ENCODE measurements at places on chromosomes 4 and X. TPM values are rescaled to one million over a fixed set of nuclear protein-coding genes. Genes with fewer than 3 reads are reported as not detected.

Gene JAKMIP1
- not detected for total RNA-seq

DNA sequence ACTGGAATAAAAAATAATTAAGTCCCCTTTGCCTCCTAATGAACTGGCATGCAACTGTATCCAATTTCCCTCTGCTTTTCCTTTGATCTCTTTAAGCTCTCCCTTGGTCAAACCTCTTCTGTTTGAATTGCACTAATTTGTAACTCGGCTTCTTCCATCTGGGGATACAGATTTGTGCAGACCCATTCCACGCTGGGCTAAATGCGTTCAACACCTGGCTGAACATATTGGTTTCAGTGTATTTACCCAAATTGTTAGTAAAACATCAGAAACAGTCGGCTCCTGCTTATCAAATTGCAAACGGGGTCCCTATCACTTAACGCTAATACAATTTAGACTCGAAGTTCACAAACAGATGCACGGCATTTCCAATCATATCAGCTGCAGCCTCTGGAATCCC is 124.9 kb upstream of the TAPT1 start:
- H3K4me3 ChIP-seq = no peak overlapping the region
- no peaks in the 10 kb centered on the region for H3K36me3 ChIP-seq
- H3K4me1 ChIP-seq = no peaks in the 10 kb centered on the region
- H3K27me3 ChIP-seq = peaks cover 25% of the 10 kb centered on the region
- H3K27ac ChIP-seq = no peak overlapping the region
- no peak for DNase-seq

GRCh38 chrX:28223991-28224390 is 242.7 kb upstream of the DCAF8L1 start:
- no peaks in the 10 kb centered on the region for H3K36me3 ChIP-seq
- no peaks in the 10 kb centered on the region for H3K27me3 ChIP-seq
- no peak overlapping the region for H3K27ac ChIP-seq

- H3K4me3 ChIP-seq = no peak overlapping the region
- H3K4me1 ChIP-seq = no peaks in the 10 kb centered on the region
- no peaks in the 10 kb centered on the region for H3K27me3 ChIP-seq
- DNase-seq = peak; percentile 23
- H3K27ac ChIP-seq = no peak overlapping the region
- H3K36me3 ChIP-seq = no peaks in the 10 kb centered on the region
Measured at GRCh38 chrX:19846995-19847790, 40.2 kb downstream of the SH3KBP1 start.

Gene SLC10A3
- 10.4 TPM for total RNA-seq

Gene ACSL4
- 41.1 TPM for total RNA-seq

DNA sequence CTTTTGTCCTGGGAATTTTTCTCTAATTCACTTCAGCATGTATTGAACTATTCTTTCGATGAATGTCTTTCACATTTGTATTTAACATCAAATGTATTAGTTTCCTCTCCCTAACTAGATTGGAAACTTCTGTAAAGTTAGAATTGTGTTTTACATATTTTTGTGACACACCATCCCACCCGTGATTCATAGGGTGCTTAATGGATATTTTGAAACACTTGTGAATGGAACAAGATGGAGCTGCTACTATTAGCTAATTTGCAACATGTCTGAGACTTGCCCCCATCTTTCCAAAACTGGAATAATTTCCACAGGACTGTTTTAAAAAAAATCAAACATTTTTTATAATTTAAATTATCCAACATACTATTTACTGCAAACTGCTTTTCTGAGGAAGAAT is 30.2 kb upstream of the GNPDA2 start:
- no peaks in the 10 kb centered on the region for H3K36me3 ChIP-seq
- peaks cover 4% of the 10 kb centered on the region for H3K4me1 ChIP-seq
- no peak for DNase-seq
- H3K27me3 ChIP-seq = peaks cover 7% of the 10 kb centered on the region
- H3K4me3 ChIP-seq = no peak overlapping the region

- peaks cover 55% of the 10 kb centered on the region for H3K4me1 ChIP-seq
- H3K4me3 ChIP-seq = peak overlapping the region; percentile 93
- H3K36me3 ChIP-seq = no peaks in the 10 kb centered on the region
- peak overlapping the region; percentile 98 for H3K27ac ChIP-seq
Measured at GRCh38 chr4:48340276-48340964, 909 bp upstream of the SLAIN2 start.

DNA sequence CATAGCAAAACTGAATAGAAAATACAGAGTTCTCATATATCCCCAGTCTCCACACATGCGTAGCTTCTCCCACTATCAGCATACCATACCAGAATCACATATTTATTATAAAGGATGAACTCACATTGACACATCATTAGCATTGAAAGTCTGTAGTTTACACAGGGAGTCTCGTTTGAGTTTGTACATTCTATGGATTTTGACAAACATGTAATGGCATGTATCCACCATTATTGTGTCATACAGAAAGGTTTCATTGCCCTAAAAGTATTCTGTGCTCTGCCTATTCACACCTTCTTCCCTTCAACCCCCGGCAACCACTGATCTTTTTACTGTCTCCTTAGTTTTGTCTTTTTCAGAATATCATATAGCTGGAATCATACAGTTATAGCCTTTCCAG is 562.4 kb downstream of the KCTD8 start:
- no peak overlapping the region for H3K27ac ChIP-seq
- no peaks in the 10 kb centered on the region for H3K4me1 ChIP-seq
- no peak for DNase-seq
- H3K4me3 ChIP-seq = no peak overlapping the region

DNA sequence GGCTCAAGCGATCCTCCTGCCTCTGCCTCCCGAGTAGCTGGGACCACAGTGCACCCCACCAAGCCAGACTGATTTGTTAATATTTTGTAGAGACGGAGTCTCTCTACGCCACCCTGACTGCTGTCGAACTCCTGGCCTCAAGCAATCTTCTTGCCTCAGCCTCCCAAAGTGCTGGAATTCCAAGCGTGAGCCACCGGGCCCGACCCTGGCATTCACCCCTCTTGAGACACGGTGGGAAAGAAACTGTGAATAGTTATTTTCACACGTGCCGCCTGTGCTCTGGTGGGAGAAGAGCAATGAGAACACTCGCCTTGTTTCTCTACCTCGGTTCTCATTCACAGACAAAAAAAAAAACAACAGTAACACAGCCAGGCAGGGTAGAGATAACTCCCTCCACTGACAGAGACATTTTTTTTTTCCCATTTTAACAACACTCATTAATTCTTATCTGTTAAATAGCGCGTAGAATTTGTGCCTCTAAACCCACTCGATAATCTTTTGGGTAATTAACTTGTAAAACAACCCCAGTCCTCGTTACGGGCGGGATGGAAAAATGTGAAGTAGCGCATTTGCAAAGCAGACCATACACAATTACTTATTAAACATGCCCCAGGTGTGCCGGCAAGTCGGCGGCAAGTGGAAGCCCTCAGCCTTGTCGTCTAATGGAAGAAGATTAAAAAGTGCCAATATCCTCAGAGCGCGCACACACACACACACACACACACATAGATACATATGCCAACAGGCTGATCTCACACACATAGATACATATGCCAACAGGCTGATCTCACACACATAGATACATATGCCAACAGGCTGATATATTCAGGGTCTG is 103.3 kb downstream of the DHRSX start:
- H3K36me3 ChIP-seq = peaks cover 9% of the 10 kb centered on the region
- H3K4me1 ChIP-seq = peaks cover 46% of the 10 kb centered on the region
- no peaks in the 10 kb centered on the region for H3K27me3 ChIP-seq
- no peak overlapping the region for H3K27ac ChIP-seq

DNA sequence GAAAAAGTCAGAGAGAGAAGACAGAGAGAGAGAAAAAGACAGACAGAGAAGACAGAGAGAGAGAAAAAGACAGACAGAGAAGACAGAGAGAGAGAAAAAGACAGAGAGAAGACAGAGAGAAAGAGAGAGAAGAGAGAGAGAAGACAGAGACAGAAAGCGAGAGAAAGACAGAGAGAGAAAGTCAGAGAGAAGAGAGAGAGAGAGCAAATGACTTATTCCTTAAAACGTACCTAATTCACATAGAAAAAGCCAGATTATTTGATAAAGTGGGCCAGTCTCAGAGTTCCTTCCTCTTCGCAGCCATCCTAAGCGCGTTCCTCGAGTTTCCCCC is 7.4 kb upstream of the SHOX start:
- H3K36me3 ChIP-seq = no peaks in the 10 kb centered on the region
- peaks cover 88% of the 10 kb centered on the region for H3K27me3 ChIP-seq
- no peak for DNase-seq

DNA sequence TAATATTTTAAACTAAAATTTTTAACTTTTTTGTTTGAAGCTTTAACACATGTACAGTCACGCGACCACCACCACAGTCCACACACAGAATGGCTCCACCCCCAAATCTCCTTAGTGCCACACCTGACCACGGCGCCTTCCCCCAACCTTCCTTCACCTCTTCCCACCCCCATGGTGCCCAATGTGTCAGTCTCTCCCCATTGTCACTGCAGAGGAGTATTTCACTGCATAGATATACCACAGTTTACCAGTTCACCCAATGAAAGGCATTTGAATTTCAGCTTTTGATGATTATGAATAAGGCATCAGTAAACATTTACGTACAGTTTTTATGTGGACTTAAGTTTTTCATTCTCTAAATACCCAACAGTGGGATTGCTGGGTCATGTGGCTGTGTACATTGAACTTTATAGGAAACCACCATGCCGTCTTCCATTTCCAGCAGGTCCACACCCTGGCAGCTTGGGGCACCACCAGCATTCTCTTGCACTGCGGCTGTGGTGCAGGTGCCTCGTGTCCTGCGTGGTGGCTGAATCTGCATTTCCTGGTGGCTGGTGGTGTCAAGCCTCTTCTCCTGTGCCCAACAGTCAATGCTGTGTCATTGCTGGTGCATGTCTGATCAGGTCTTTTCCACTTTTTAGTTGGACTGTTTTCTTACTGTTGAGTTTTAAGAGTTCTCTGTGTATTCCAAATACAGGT is 49.0 kb downstream of the CPLX1 start:
- no peak for DNase-seq
- H3K4me1 ChIP-seq = peaks cover 92% of the 10 kb centered on the region

GRCh38 chrX:130415201-130415600 is 13.4 kb downstream of the RBMX2 start:
- no peak for DNase-seq
- H3K36me3 ChIP-seq = peaks cover 15% of the 10 kb centered on the region

- no peaks in the 10 kb centered on the region for H3K36me3 ChIP-seq
- no peaks in the 10 kb centered on the region for H3K4me1 ChIP-seq
- no peaks in the 10 kb centered on the region for H3K27me3 ChIP-seq
- no peak overlapping the region for H3K4me3 ChIP-seq
- H3K27ac ChIP-seq = no peak overlapping the region
- no peak for DNase-seq
Measured at GRCh38 chr4:158758142-158758541, 10.7 kb upstream of the FNIP2 start.

- no peaks in the 10 kb centered on the region for H3K4me1 ChIP-seq
- H3K36me3 ChIP-seq = no peaks in the 10 kb centered on the region
- no peak overlapping the region for H3K4me3 ChIP-seq
- DNase-seq = no peak
- H3K27ac ChIP-seq = no peak overlapping the region
Measured at GRCh38 chr4:82138374-82138773, 235.4 kb downstream of the HNRNPD start.

- H3K27me3 ChIP-seq = peaks cover 97% of the 10 kb centered on the region
- no peaks in the 10 kb centered on the region for H3K36me3 ChIP-seq
- H3K27ac ChIP-seq = no peak overlapping the region
- H3K4me1 ChIP-seq = peaks cover 38% of the 10 kb centered on the region
- DNase-seq = no peak
Measured at GRCh38 chr4:107036584-107037198, 578 bp upstream of the DKK2 start.

DNA sequence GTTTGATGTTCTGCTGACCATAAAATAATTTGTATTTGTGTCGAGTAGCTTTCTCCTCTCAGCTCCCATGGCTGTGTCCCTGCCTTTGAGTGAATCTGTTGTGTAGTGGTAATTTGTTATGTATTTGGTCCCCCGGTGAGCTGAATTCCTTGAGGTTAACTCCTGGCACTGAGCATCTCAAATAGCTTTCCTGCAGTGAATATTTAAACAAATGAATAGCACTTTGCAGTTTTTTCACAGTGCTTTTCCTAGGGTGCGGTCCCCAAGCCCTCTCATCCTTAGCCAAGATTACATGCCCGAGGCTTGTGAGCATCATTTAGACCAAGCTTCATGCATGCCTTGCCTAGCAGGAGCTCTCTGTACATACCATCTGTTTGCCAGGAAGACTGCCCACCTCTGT is 74.2 kb downstream of the CLDN34 start:
- no peaks in the 10 kb centered on the region for H3K27me3 ChIP-seq
- H3K4me3 ChIP-seq = no peak overlapping the region
- peaks cover 73% of the 10 kb centered on the region for H3K4me1 ChIP-seq
- no peak overlapping the region for H3K27ac ChIP-seq
- DNase-seq = no peak

DNA sequence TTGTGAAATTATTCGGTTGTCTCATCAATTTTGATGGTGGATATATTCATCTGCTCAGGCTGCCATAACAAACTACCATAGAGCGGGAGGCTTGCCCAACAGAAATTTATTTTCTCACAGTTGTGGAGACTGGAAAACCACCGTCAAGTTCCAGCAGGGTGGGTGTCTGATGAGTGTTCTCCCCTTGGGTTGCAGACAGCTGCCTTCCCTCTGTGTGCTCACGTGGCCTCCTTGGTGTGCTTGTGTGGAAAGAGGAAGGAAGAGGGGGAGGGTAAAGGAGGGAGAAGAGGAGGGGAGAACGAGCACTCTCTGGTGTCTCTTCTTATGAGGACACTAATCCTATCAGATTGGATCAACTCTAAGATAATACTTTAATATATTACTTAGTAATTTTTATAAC is 123.8 kb upstream of the TEX13D start:
- H3K27me3 ChIP-seq = no peaks in the 10 kb centered on the region
- no peak overlapping the region for H3K27ac ChIP-seq
- H3K4me1 ChIP-seq = no peaks in the 10 kb centered on the region
- no peak overlapping the region for H3K4me3 ChIP-seq
- DNase-seq = no peak

- no peaks in the 10 kb centered on the region for H3K36me3 ChIP-seq
- peaks cover 36% of the 10 kb centered on the region for H3K27me3 ChIP-seq
- no peak overlapping the region for H3K27ac ChIP-seq
- peaks cover 6% of the 10 kb centered on the region for H3K4me1 ChIP-seq
Measured at GRCh38 chr4:101787701-101788316, 2.7 kb upstream of the BANK1 start.

Gene EGFL6
- total RNA-seq = not detected

Gene ZCCHC18
- 0.99 TPM for total RNA-seq

DNA sequence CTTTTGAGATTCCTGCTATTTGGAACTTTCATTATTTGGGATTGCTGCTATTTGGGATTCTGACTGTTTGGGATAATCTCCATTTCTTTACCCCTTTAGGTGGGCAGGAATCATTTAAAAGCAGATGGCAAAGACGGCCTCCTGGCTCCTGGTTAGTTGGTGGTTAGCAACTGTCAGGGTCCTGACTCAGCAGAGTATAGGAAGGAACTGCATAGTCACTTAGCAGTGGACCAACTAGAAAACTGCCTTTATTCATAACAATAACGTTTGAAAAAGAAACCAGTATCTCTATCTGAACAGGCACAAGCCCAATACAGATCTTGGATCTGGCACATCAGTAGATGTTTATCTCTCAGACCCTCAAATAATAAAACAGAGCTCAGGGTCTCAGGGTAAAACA is 469.7 kb upstream of the FGF16 start:
- H3K27me3 ChIP-seq = no peaks in the 10 kb centered on the region
- no peaks in the 10 kb centered on the region for H3K4me1 ChIP-seq
- no peak overlapping the region for H3K4me3 ChIP-seq
- H3K27ac ChIP-seq = no peak overlapping the region
- no peaks in the 10 kb centered on the region for H3K36me3 ChIP-seq
